ENCODE measurements at places on chromosomes 7 and 10.
A peak's percentile ranks its signal among the peaks of the same experiment; 100 is the strongest.

GRCh38 chr7:22093001-22093400 lies 147.3 kb upstream of the CDCA7L start:
- H3K4me3 ChIP-seq, result no peak overlapping the region
- no peak for DNase-seq
- peaks cover 6% of the 10 kb centered on the region for H3K36me3 ChIP-seq
- H3K4me1 ChIP-seq, result peaks cover 11% of the 10 kb centered on the region
- no peak overlapping the region for H3K27ac ChIP-seq

DNA sequence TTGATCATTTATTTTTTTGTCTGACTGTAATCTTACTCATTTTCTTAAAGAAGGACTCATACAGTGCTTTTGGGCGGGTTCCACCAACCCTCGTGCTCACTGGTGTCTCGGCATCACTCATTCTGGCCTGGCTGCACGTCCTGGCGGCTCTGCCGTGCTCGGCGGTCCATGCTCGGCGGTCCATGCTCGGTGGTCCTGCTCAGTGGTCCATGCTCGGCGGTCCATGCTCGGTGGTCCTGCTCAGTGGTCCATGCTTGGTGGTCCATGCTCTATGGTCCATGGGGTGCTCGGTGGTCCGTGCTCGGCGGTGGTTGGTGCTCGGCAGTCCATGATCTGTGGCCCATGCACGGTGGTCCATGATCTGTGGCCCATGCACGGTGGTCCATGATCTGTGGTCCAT lies 72.5 kb downstream of the WDR37 start:
- peaks cover 20% of the 10 kb centered on the region for H3K36me3 ChIP-seq
- no peak for DNase-seq
- no peak overlapping the region for H3K27ac ChIP-seq
- H3K4me1 ChIP-seq, result no peaks in the 10 kb centered on the region
- no peak overlapping the region for H3K4me3 ChIP-seq
- H3K27me3 ChIP-seq, result peaks cover 2% of the 10 kb centered on the region

- peaks cover 5% of the 10 kb centered on the region for H3K4me1 ChIP-seq
- H3K36me3 ChIP-seq, result no peaks in the 10 kb centered on the region
- peaks cover 17% of the 10 kb centered on the region for H3K27me3 ChIP-seq
- H3K4me3 ChIP-seq, result peak within 1 kb of the TSS; percentile 82
Measured at GRCh38 chr7:28958235-28958979, at the start of gene TRIL. Gene TRIL (minus strand): TSS chr7:28958330. CDS start chr7:28958046, 284 bp downstream.

DNA sequence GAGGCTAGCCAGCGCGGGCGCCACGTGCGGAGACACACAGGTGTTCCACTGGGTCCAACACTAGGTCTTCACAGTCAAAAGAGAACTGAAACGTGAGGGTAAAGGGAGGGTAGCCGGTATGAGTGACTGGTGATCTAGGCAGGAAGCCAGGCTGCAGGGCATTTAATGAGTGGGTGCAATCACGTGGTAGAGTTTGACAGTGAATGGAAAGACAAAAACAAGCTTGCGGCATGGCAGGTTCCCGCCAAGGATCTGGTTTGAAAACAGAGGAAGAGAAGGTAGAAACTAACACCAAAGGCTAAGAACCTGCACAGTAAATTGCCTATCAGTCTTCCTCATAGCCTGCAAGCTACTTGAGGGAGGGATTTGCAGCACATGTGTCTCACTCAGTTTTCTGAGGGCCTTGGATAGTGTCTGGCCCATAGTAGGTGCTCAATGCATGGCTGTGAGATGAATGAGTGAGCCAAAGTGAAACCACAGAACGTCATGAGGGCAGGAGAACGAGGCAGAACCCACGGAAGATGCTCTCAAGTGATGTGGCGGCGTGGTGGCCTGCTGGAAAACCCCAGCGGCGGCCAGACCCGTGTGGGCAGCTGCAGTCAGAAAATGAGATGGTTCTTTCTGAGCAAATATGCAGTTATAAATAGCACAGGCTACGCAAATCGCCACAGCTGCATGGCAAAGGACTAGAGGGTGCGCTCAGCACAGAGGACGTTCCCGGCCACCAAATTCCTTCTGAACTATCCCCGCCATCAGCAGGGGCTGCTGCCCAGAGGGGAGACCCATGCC lies 183.6 kb upstream of the NFE2L3 start:
- no peak overlapping the region for H3K4me3 ChIP-seq
- peaks cover 3% of the 10 kb centered on the region for H3K36me3 ChIP-seq
- peaks cover 5% of the 10 kb centered on the region for H3K27me3 ChIP-seq
- peaks cover 16% of the 10 kb centered on the region for H3K4me1 ChIP-seq
- no peak for DNase-seq
- H3K27ac ChIP-seq, result peak overlapping the region; percentile 56

GRCh38 chr7:151415375-151416105 lies 5.7 kb upstream of the WDR86 start:
- H3K4me3 ChIP-seq, result no peak overlapping the region
- no peaks in the 10 kb centered on the region for H3K36me3 ChIP-seq
- no peak for DNase-seq
- peak overlapping the region; percentile 3 for H3K27ac ChIP-seq
- peaks cover 13% of the 10 kb centered on the region for H3K27me3 ChIP-seq

- H3K36me3 ChIP-seq, result peaks cover 9% of the 10 kb centered on the region
- no peak for DNase-seq
- no peaks in the 10 kb centered on the region for H3K27me3 ChIP-seq
- H3K27ac ChIP-seq, result no peak overlapping the region
- no peak overlapping the region for H3K4me3 ChIP-seq
Measured at GRCh38 chr10:14513123-14513522, 182.4 kb upstream of the FRMD4A start.

DNA sequence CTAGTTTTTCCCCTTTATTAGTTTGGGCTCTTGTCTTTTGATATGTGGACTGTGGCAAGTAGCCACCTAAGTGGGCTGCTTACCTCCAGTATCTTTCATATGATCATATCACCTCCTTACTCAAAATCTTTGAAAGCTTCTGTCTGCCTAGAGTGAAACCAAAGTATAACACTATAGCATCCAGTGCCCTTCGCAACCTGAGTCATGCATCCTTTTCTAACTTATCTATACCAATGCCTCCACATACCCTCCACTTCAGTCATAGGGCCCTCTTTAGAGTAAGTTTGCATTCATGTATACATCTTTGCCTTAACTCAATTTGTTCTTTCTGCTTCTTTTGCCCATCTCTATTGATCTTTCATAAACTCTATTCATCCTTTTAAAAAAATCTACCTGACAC lies 15.7 kb upstream of the MACC1 start:
- H3K36me3 ChIP-seq, result no peaks in the 10 kb centered on the region
- DNase-seq, result no peak
- no peak overlapping the region for H3K4me3 ChIP-seq
- H3K27ac ChIP-seq, result no peak overlapping the region

- H3K27me3 ChIP-seq, result peaks cover 5% of the 10 kb centered on the region
- no peak for DNase-seq
- no peak overlapping the region for H3K27ac ChIP-seq
Measured at GRCh38 chr7:44307301-44307900, 18.0 kb downstream of the CAMK2B start.

GRCh38 chr10:79090134-79090803 lies 21.5 kb downstream of the ZMIZ1 start:
- H3K4me3 ChIP-seq, result no peak overlapping the region
- peak overlapping the region; percentile 33 for H3K27ac ChIP-seq
- no peak for DNase-seq
- no peaks in the 10 kb centered on the region for H3K36me3 ChIP-seq
- peaks cover 9% of the 10 kb centered on the region for H3K27me3 ChIP-seq
- peaks cover 47% of the 10 kb centered on the region for H3K4me1 ChIP-seq

DNA sequence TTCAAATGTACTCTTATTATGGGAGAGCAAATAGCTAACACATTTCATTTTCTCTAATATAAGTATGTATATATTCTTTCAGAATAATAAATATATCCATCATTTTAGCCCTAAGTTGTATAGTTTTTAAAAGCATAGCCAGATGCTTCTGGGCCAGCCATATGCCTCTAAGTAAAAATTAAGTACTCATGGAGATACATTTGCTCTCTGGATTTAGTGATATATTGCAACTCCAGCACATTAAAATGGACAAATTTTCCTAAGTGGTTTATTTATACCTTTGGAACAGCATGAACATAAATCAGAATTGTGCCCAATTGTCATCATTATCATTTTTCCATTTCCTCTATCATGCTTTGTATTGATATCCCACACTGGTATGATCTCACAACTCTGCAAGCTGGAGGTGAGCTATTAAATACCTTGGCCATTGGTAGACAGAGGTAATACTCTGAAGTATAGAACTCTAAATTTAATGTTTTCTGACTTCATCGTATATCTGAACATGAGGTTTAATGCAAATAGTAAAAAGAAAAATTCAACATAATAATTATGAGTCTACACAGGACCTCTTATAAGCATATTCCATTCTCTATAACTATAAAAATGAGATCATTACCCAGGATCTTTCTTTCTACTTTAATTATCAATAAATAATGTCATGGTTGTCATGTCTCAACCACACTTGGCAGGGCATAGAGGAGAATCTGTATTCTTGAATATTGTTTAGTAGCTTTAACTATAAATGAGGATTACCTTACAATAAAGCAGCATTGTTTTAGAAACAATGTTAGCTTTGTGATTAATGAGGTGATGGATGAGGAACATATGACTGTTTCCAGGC lies 90.8 kb downstream of the AGMO start:
- no peaks in the 10 kb centered on the region for H3K36me3 ChIP-seq
- peaks cover 6% of the 10 kb centered on the region for H3K4me1 ChIP-seq
- no peak overlapping the region for H3K4me3 ChIP-seq
- no peak overlapping the region for H3K27ac ChIP-seq

DNA sequence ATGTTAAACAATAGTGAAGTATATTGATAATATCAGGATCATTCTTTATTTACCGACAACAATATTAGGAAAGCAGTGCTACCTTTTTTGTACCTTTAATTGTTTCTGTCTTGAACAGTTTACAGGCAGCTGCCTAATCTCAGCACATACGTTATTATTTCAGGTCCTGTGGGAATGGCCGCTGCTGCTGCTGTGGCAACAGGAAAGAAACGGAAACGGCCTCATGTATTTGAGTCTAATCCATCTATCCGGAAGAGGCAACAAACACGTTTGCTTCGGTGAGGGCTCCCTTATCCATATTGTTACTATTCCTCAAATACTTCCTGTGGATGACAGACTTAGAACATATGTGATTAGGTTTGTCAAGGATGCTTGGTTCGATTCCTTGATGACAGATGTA lies 59.7 kb downstream of the NRF1 start:
- H3K4me3 ChIP-seq, result no peak overlapping the region
- no peaks in the 10 kb centered on the region for H3K27me3 ChIP-seq
- peaks cover 18% of the 10 kb centered on the region for H3K36me3 ChIP-seq
- H3K27ac ChIP-seq, result no peak overlapping the region
- DNase-seq, result peak; percentile 23

DNA sequence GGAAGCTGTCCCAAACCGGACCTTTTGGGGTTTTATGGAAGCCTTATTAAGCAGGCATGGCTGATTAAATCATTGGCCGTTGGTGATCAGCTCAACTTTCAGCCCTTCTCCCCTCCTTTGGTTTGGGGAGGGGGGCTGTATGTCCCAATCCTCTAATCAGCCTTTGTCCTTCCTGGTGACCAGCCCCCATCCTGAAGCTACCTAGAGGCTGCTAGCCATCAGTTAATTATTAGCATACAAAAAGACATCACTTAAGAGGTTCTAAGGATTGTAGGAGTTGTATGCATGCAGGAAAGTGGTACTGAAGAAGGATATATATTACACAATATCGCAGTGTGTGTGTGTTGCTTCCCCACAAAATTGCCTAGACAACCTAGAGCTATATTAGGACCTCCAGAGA lies 553.3 kb upstream of the FZD8 start:
- H3K27ac ChIP-seq, result no peak overlapping the region
- DNase-seq, result no peak
- peaks cover 23% of the 10 kb centered on the region for H3K36me3 ChIP-seq
- peaks cover 4% of the 10 kb centered on the region for H3K4me1 ChIP-seq
- no peak overlapping the region for H3K4me3 ChIP-seq

DNA sequence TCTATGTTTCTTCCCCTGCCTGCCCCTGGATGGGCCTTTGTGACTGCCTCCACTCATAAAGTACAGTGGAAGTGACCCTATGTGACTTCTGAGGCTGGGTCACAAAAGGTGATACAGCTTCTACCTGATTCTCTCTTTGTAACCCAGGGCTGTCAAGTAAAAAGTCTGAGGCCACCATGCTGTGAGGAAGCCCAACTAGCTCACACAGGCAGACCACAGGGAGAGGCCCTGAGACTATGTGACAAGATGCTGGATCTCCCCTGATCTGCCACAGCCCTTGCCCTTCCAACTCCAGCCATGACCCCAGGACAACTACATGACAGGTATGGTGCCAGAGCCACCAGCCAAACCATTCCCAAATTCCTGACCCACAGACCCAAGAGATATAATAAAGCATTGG lies 45.8 kb downstream of the DRGX start:
- H3K27me3 ChIP-seq, result peaks cover 1% of the 10 kb centered on the region
- H3K36me3 ChIP-seq, result peaks cover 16% of the 10 kb centered on the region
- no peak overlapping the region for H3K4me3 ChIP-seq
- peaks cover 11% of the 10 kb centered on the region for H3K4me1 ChIP-seq
- no peak for DNase-seq

GRCh38 chr7:143399151-143399550 lies 9.5 kb downstream of the EPHA1 start:
- H3K4me1 ChIP-seq, result no peaks in the 10 kb centered on the region
- H3K4me3 ChIP-seq, result no peak overlapping the region
- H3K27me3 ChIP-seq, result peaks cover 10% of the 10 kb centered on the region
- H3K36me3 ChIP-seq, result no peaks in the 10 kb centered on the region
- DNase-seq, result no peak

- no peaks in the 10 kb centered on the region for H3K36me3 ChIP-seq
- H3K4me1 ChIP-seq, result no peaks in the 10 kb centered on the region
- H3K27ac ChIP-seq, result no peak overlapping the region
- DNase-seq, result no peak
- peaks cover 1% of the 10 kb centered on the region for H3K27me3 ChIP-seq
- no peak overlapping the region for H3K4me3 ChIP-seq
Measured at GRCh38 chr10:98470850-98471249, 24.1 kb upstream of the HPS1 start.

GRCh38 chr10:47067949-47068940 lies 157.0 kb downstream of the PTPN20 start:
- H3K27me3 ChIP-seq, result no peaks in the 10 kb centered on the region
- DNase-seq, result no peak

- no peaks in the 10 kb centered on the region for H3K27me3 ChIP-seq
- no peak overlapping the region for H3K4me3 ChIP-seq
- no peak for DNase-seq
- H3K4me1 ChIP-seq, result no peaks in the 10 kb centered on the region
- no peaks in the 10 kb centered on the region for H3K36me3 ChIP-seq
- no peak overlapping the region for H3K27ac ChIP-seq
Measured at GRCh38 chr7:117362294-117362888, 39.5 kb upstream of the WNT2 start.

GRCh38 chr7:106777674-106778299 lies 87.3 kb upstream of the PIK3CG start:
- no peak overlapping the region for H3K27ac ChIP-seq
- H3K4me1 ChIP-seq, result no peaks in the 10 kb centered on the region
- H3K27me3 ChIP-seq, result no peaks in the 10 kb centered on the region
- DNase-seq, result no peak
- H3K36me3 ChIP-seq, result no peaks in the 10 kb centered on the region
